ENCODE measurements at places on chromosomes 3 and 15.
A peak's percentile ranks its signal among the peaks of the same experiment; 100 is the strongest.

DNA sequence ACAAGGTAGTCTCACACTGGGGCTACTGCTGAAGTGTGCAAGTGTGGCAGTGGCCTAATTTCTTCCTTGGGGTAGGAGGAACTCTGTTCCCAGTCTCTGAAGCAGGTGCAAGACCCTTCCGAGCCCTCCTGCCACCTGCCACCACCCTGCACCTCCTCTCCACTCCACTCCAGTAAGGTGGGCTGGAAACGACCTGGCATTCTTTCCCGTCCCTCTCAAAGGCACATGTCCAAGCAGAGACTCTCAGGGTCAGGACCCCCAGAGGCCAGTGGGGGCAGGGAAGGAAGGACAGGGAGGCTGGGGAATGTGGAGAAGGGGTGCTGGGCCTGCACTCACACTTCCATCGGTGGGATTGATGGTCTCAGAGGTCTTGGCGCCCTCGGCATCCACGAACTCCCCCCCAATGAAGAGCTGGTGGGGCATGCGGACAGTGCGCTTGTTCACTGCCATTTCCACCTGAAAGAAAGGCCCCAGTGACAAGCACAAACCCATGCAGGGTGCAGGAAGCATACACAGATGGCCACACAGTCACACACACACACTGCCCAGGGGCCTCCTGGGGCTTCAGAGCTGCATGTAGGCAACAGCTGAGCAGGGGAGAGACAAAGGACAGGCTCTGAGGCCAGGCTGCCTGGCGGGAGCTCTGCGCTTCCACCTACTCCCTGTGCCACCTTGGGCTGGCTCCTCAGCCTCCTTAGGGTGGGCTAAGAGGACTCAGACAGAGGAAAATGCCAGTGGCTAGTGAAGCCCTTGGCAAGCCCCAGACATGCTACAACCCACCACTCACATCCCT lies 43.8 kb downstream of the ALDH1L1 start:
- DNase-seq: no peak

DNA sequence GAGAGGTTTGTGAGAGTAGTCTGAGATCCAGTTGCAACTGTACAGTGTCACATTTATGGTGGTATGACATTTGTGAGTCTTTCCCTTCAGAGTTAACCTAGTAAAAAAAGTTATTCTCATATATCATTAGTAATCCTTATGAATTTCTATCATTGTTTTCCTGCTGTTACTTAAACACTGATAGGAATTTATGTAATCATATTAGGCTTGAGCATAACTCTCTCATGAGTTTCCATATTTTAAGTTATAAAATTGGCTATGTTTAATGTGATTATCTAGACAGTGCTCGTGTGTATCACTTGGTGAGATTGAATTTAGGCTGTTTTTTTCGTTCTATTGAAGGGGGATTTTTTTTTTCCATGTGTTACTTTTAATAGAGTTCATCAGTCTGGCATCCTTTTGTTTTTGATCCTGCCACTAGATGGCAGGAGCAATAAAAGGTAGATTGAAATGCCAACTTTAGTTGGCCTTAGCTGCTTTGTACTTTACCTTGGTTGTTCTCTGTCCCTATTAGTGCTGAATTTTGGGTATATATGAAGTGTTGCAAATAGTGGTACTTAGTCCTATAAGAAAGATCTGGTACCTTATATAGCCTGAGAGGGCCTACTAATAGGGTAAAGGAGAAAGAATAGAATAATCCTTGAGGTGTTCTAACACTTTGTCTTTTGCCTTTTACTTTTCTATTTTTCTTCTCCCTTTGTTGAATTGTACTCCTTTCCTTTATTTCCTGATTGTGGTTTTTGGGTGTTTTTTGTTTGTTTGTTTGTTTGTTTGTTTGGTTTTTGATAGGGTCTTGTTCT lies 17.9 kb downstream of the STT3B start:
- DNase-seq: peak; percentile 45

GRCh38 chr15:31483053-31483985 lies 156.7 kb downstream of the KLF13 start:
- DNase-seq: no peak

DNA sequence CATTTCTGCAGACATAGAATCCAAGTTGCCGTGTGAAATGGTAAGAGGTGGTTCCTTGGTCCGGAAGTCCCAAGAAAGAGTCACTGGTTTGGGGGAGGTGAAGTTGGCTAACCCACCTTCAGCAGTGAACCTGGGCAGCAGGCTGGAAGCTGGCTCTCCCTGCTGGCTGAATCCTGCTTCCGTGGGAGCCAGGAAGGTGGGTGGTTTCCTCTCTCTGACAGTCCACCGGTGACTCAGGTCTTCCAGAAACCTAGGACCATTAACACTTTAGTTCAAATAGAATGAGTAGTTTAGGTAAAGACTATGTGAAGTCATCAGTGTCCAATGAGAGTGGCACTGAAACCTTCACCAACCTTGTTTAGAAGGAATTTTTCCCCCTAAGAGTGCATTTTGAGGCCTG lies 87.4 kb upstream of the CACNA2D3 start:
- no peak for DNase-seq

GRCh38 chr3:48077815-48078214 lies 61.6 kb upstream of the MAP4 start:
- no peak for DNase-seq

GRCh38 chr3:72821161-72821781 lies 27.0 kb downstream of the SHQ1 start:
- DNase-seq: no peak

DNA sequence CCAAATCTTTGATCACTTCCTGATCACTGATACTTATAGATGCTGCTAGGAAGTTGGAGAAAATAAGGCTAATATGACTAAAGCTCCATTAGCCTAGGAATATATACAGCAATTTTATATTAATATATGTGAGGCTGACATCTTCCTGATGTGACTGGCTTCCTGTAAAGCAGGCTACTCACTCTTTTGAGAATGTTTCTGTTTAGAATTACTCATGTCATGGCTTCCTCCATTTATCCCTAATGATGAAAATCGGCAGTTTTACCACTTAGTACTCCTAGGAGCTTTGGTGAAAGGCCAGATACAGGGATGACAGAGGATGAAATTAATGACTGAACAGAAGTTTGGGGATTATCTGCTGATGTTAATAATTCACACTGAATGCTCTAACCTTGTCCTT lies 3.9 kb upstream of the MAP1A start:
- DNase-seq: no peak

- no peak for DNase-seq
Measured at GRCh38 chr3:32821686-32822296, 4.0 kb downstream of the TRIM71 start.

GRCh38 chr15:101539492-101539891 lies 50.0 kb upstream of the PCSK6 start:
- DNase-seq: peak; percentile 16

DNA sequence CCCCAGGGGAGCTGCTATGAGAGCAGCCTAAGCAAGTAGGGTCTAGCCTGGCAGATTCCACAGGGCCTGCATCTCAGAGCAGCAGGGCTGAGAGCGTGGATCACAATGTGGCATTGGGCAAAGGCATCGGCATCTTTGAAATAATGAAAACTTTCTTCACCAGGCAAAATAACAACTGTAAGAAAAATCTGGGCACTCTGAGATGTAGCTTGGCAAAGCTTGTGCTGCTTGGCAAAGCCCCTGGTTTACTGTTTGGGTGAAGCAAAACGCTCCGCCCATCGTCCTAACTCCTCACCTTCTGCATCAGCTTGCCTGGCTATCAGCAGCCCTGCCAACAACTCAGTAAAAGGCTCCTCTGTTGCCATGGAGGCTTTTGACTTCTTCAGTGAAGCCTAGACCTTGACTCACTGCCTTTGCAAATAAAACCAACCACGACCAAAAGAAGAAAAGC lies 212.8 kb upstream of the EIF1B start:
- no peak for DNase-seq

DNA sequence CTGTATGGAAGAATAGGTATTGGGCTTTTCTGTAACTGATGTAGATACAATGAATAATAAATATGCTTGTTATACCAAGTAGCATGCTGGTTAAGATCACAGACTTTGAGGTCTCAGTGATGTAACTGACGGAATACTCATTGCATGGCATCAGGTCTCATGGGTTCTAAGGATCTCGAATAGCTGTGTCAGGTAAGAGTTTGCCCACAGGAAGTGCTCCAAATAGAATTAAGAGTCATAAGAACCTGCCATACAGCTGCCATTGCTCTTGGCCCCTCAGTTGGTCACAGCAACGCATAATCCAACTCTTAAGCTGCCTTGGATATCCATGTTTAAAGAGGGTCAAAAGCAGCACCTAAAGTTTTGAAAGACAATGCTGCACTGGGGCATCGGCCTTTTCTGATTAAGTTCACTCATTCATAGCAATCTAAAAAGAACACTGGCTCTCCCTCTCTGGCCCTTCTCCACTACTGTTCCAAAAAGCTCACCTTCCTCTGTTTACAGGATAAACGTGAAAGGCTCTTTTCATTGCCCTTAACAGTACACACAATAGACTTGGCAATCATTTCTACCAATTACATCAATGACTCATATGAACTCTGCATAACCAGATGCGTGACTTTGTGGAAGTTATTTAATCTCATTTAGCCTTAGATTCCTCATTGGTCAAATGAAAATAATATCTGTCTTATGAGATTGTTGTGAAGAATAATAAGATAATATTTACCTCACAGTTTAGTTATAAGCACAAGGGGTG lies 74.6 kb downstream of the ZBTB20 start:
- DNase-seq: no peak

Measured in D341Med (cell line).